Left ventricle myocardium inferior (tissue), 1 donor: ENCODE measurements at places on chromosomes 5 and 9.

- DNase-seq, result no peak
Observed at GRCh38 chr9:136192289-136193126, 12.4 kb downstream of the LHX3 start.

- no peak for DNase-seq
Observed at GRCh38 chr5:17249029-17249634, 31.7 kb downstream of the BASP1 start.

DNA sequence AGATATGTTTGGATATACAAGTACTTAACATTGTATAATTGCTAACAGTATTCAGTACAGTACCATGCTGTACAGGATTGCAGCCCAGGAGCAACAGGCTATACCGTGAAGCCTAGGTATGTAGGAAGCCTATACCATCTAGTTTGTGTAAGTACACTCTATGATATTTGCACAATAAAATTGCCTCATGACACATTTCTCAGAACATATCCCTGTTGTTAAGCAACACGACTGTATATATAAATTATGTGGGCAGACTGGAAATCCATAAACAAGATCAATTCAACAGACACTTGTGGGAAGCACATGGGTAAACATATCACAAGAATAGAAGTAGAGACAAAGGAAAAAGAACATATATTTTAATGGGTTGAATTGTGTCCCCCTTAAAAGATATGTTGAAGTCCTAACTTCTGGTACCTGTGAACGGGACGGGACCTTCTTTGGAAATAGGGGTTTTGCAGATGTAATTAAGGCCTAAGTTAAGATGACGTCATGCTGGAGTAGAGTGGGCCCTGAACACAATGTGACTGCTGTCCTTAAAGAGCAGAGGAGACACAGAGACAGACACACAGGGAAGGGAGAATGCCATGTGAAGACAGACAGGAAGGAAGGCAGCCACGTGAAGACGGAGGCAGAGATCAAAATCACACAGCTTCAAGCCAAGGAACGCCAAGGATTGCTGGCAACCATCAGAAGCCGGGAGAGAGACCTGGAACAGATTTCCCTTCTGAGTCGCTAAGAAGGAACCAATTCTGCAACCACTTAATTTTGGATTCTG lies 76.3 kb downstream of the SCAI start:
- no peak for DNase-seq

DNA sequence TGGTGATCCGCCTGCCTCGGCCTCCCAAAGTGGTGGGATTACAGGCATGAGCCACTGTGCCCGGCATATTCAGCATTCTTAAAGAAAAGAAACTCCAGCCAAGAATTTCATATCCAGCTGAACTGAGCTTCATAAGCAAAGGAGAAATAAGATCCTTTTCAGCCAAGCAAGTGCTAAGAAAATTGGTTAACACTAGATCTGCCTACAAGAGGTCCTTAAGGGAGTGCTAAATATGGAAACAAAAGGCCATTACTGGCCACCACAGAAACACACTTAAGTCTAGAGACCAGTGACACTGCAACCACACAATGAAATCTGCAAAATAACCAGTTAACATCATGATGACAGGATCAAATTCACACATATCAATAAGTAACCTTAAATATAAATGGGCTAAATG lies 331.5 kb downstream of the MAN2A1 start:
- DNase-seq, result no peak

DNA sequence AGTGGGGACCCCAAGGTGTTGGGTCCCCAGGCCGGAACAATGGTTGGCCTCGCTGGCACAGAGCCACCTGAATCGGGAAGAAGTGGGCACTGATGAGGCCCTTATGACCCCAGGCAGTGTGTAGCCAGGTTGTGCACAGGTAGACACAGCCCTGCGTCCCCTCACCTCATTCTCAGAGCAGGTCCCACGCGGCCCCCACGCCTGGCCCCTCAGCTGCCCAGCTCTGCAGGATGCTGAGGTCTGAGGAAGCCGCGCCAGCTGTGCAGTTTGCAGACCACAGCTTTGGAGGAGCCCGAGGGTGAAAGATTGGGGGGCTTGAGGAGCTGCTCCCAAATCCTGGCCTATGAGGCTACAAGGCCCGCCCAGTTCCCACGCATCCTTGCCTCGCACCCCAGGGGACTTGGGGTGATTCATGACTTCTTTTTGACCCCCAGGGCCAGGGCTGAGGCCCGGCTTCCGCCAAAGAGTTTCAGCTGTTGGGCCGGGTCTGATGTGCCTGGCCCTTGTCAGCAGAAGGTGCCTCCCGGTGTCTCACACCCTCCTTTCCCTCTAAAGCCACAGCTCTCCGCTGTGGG lies 87.8 kb upstream of the PHYKPL start:
- DNase-seq, result no peak

DNA sequence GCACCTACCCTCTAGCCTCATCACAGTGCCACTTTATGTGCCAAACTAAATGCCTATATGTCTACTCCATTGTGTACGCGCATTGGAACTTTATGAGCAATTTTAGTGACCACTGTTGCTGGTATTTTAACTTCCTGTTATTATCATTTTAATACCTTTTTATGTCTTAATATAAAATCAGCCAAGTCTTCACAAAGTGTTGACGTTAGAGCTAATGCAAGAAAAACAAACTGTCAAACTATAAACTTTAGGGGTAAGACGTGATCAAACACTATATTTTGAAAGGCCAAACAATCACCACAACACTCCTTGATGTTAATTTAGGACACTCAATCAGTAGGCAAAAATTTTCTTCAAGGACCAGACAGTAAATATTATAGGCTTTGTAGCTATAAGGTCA lies 73.9 kb downstream of the PRELID2 start:
- DNase-seq, result no peak

GRCh38 chr9:132408521-132408920 lies 1.5 kb upstream of the CFAP77 start:
- DNase-seq, result peak; percentile 78

GRCh38 chr9:137460363-137461315 lies 1.5 kb upstream of the NSMF start:
- DNase-seq, result no peak

GRCh38 chr9:133778336-133779013 lies 40.3 kb upstream of the SARDH start:
- DNase-seq, result no peak
